ENCODE measurements at places on chromosomes 4 and X.

GRCh38 chrX:65990702-65991101, 49.2 kb downstream of the VSIG4 start:
- DNase-seq, result no peak

GRCh38 chr4:150126864-150127203, 48.6 kb downstream of the DCLK2 start:
- DNase-seq, result no peak

DNA sequence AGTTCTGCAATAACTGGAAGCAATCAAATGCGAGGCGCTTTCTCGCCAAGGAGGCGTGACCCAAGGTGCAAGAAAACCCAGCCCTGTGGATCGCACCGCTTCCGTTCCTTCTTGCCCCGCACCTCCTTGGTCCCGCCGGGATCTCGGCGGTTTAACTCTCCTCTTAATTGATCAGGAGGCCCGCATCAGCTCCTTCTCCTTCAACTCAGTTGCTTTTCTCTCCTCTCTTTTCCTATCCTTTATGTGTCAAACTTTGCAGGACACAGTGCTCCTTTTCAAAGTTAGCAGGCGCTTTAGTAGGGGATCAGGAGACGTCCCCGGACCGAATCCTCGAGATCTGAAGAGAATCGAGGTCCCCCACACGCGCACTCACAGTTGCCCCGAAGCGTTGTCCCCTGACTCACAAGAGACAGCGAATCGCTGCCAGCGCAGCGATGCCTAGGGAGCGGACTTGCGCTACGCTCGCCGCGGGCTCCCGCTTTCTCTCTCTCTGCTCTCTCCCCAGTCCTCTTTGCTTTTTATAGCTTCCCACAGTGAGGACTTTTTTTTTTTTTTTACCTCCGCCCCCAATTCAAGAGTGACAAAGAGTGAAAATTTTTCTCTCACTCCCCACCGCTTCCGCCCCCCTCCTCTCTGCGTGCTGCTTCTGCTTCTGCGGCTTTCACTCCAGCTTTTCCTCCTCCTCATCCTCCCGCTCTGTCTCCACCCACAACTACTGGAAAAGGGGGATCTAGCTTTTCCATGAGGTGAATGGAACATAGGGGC, at the start of gene DKK2:
Gene DKK2 (minus strand): TSS at position 495 of the 765 bp plus-strand sequence. CDS start 722 bp downstream, outside the sequence.
- DNase-seq, result no peak

DNA sequence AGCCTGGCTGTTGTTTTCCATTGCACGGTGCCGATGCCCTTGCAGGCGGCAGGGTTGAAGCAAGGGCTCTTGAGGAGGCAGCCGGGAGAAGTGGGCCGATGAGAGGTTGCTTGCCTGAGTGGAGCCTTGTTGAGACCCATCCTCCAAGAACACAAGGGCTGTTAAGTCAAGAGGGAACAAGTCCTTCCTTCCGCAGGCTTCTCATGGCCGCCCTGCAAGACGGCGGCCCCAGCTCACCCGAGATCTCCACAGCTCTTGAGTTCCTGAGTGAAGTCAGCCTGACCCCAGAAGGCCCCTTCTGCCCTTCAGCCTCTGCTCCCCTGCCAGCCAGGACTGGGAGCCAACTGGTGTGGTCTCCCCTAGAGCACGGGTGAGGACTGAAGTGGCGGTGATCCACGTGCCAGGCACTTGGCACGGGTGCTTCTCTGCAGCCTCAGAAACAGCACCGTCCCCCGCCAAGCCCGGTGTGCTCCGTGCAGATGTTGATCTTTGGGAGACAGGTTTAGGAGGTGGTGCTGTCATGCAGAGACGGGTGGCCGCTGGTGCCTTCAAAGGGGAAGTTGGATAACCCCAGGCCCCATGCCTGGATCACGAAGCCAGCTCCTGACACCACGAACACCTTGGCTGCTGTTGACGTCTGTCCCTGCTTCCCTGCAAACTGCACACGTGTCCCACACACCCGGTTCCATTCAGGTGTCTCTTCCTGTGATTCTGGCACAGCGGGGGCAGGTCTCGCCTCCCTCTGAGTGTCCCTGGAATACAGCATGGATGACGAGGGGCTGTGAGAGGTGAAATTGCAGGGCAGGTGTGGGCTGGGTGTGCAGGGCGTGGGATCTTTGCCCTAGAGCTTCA, 164.4 kb upstream of the PSAPL1 start:
- no peak for DNase-seq

DNA sequence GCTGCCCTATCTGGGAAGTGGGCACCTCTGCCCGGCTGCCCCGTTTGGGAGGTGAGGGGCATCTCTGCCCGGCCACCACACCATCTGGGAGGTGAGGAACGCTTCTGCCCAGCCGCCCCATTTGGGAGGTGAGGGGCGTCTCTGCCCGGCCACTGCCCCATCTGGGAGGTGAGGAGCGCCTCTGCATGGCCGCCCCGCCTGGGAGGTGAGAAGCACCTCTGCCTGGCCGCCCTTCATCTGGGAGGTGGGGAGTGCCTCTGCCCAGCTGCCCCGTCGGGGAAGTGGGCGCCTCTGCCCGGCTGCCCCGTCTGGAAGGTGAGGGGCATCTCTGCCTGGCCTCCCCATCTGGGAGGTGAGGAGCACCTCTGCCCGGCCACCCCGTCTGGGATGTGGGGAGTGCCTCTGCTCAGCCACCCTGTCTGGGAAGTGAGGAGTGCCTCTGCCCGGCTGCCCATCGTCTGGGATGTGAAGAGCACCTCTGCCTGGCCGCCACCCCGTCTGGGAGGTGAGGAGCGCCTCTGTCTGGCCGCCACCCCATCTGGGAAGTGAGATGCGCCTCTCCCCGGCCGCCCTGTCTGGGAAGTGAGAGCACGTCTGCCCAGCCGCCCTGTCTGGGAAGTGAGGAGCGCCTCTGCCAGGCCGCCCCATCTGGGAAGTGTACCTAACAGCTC, 9.8 kb downstream of the PABPC1L2A start:
- no peak for DNase-seq
